ENCODE measurements at places on chromosomes 1 and 21. TPM values are rescaled to one million over a fixed set of nuclear protein-coding genes. Genes with fewer than 3 reads are reported as not detected.
A peak's percentile ranks its signal among the peaks of the same experiment; 100 is the strongest.

CYP4Z1 gene
- total RNA-seq, result not detected

SPTA1 gene
- 0.09 TPM for total RNA-seq

DNA sequence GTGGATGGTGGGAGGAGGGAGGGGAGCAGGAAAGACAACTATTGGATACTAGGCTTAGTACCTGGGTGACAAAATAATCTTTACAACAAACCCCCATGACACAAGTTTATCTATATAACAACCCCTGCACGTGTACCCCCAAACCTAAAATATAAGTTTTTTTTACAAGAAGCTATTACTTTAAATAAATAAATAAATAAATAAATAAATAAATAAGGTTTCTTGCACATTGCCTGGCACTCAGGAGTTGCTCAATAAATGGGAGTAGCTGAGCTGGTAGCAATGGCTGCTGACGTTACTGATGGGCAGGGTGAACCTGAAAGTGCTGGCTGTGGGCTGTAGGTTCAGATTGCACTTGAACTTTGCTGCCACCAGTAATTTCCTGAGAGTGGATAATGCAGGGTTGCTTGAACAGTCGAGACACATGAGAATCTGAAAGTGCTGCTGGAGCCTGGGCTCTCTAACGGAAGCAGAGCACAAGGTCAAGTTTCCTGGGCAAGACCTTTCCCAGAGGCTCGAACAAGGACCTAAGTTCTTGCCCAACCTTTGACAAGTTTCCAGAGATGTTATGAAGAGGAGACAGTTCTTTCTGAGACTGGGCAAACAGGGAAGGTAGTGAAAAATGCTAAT, 14.8 kb upstream of the KCNE2 start:
- H3K4me3 ChIP-seq, result no peak overlapping the region
- DNase-seq, result no peak
- no peak overlapping the region for H3K27ac ChIP-seq
- peaks cover 7% of the 10 kb centered on the region for H3K4me1 ChIP-seq

GRCh38 chr1:85911742-85912141, 203.5 kb upstream of the ZNHIT6 start:
- H3K27ac ChIP-seq, result no peak overlapping the region
- H3K4me3 ChIP-seq, result no peak overlapping the region
- no peaks in the 10 kb centered on the region for H3K4me1 ChIP-seq
- no peaks in the 10 kb centered on the region for H3K27me3 ChIP-seq
- no peak for DNase-seq

DNA sequence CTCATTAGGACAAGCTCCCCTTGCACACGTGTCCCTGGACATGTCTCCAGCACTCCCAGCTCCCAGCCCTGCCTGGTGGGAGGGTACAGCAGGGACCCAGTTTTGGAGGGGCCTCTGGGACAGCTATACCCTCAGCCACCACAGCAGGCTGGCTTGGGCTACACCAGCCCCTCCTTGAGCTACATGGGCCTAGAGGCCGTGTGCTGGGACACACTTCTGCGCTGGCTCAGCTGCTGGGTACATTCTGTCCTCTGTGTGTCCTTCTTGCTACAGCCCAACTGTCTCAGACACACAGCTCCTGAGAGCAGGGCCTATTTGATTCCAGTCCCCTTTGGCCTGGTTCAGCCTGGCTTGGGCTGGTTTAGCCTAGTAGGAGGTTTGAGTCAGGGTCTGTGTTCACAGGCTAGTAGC, 26.7 kb downstream of the DMAP1 start:
- H3K27me3 ChIP-seq, result no peaks in the 10 kb centered on the region
- H3K4me1 ChIP-seq, result peaks cover 36% of the 10 kb centered on the region
- no peak for DNase-seq
- H3K36me3 ChIP-seq, result no peaks in the 10 kb centered on the region
- peak overlapping the region; percentile 81 for H3K27ac ChIP-seq

DNA sequence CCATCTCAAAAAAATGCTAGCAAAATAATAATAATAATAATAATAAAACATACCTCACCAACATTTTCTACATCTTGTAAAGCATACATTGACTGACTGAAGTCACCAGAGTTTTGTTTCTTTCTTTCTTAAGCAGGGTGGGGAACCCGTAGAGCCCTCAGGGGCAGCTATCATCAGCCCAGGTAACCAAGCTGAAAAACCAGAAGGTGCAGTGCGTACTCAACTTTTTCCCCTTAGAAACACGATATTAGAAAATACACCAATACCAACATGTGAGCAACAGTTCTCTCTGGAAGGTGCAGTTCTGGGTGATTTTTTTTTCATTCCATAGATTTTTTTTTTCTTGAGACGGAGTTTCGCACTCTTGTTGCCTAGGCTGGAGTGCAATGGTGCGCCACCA, 54.3 kb upstream of the LGALS8 start:
- H3K4me1 ChIP-seq, result peaks cover 29% of the 10 kb centered on the region
- no peak overlapping the region for H3K4me3 ChIP-seq
- H3K27ac ChIP-seq, result no peak overlapping the region
- no peaks in the 10 kb centered on the region for H3K27me3 ChIP-seq
- no peak for DNase-seq

- peaks cover 19% of the 10 kb centered on the region for H3K4me1 ChIP-seq
- no peaks in the 10 kb centered on the region for H3K36me3 ChIP-seq
- H3K27ac ChIP-seq, result no peak overlapping the region
- no peak overlapping the region for H3K4me3 ChIP-seq
- DNase-seq, result no peak
These were observed 29.9 kb upstream of the IGSF21 start for GRCh38 chr1:18077657-18078215.

- H3K27me3 ChIP-seq, result no peaks in the 10 kb centered on the region
- H3K36me3 ChIP-seq, result no peaks in the 10 kb centered on the region
- H3K4me3 ChIP-seq, result no peak overlapping the region
- H3K4me1 ChIP-seq, result peaks cover 54% of the 10 kb centered on the region
- no peak for DNase-seq
These were observed 74.5 kb downstream of the C1orf21 start for GRCh38 chr1:184461321-184461720.

DNA sequence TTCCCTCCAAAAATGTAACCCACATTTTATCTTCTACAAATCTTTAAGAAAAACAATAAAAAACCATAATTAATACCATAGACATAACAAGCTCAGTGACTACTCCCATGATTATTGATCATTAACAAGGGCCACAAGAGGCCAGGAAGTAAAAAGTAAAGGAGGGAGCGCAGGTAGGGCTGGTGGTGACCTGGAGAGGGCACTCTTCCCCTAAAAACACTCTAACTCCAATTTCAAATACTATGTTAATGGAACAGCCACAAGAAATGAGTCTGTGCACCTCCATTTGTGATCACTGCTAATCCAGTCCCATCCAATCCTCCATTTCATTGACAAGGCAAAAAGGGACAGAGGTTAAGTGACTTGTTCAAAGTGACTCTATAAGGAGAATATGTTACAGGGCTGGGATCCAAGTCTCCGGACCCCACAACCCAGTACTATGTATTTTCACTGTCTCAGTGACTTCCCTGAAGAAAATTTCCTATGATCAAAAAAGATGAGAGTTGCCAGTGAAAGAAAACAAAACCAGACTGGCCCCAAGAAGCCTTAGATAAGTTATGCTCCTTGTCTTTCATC, 41.2 kb upstream of the CFAP298 start:
- DNase-seq, result peak; percentile 40
- no peaks in the 10 kb centered on the region for H3K36me3 ChIP-seq
- H3K27ac ChIP-seq, result no peak overlapping the region
